ENCODE measurements at places on chromosomes 16 and 17.

DNA sequence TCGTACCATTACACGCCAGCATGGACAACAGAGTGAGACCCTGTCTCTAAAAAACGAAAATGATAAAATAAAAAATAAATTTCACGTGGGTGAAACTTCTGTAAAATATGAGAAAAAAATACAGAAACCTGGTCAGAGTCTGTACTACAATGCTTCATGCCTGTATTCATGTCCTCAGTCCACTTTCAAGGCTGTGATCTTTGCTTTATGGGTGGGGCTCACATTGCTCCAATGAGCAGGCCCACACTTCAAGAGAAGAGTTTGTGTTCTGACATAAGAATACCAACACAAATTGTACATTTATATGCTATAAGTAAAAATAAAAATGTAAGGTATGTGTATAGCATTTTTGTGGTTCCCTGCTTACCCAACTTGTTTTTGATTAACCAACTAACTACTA is 32.2 kb upstream of the ABCA3 start:
- no peak for DNase-seq

DNA sequence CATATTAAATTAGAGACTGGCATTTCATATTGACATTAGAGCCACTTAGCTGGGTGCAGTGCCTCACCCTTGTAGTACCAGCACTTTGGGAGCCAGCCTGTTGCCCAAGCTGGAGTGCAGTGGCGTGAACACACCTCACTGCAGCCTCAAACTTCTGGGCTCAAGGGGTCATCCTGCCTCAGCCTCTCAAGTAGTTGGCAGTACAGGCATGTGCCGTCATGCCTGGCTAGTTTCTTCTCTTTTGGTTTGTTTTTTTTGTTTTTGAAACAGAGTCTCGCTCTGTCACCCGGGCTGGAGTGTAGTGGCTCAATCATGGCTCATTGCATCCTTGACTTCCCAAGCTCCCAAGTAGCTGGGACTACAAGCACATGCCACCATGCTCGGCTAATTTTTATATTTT is 8.7 kb downstream of the PPM1E start:
- DNase-seq, result no peak

DNA sequence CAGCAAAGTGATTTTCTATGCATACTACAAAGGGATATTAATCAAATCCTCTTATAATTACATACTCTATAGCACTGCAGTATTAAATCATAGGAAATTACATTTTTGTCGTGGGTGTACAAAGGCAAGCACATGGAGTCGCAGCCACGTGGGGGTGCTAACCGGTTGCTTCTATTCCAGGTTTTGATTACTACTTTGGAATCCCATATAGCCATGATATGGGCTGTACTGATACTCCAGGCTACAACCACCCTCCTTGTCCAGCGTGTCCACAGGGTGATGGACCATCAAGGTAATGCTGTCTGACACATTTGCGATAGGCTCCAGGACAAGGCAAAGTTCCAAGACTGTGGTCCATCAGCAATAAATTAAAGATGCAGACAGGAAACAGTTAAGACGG is 60.1 kb downstream of the ARSG start:
- no peak for DNase-seq

GRCh38 chr17:38768417-38768816 is 15.9 kb downstream of the PSMB3 start:
- DNase-seq, result no peak

- no peak for DNase-seq
Measured at GRCh38 chr16:6926762-6927161, 405.9 kb upstream of the RBFOX1 start.

DNA sequence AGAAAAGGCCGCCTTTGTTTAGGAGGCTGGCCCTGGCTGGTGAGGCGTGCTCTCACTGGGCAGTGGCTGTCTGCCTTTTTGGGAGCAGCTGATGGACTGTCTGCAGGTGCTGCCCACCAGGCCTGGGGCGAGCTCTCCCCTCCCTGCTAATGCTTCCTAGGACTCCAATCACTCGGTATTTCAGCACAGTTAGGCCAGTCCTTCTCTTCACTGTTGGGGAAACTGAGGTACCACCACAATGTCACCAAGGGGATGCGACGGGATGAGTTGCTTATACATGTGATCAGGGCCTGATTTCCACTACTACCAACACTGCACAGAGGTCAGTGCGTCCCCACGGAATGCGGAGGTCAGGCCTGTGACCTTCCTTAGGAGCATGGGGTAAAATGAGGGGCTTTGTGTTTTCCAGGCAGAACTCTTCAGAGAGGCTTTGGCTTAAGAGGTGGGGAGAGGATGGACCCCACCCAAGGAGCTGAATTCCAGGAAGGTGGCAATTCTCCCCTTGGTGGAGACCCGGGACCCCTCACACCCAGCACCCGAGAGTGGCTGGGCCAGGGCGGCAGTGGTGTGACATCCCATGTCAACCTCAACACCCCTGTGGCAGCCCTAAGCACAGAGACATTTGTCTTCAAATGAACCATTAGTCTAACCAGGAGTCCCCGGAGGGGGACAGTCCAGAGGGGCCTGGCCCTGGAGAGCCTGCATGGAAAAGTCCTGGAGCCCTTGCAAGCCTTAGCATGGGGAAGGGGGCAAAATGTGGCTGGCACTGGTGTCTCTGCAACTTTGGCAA is 86.4 kb downstream of the N4BP1 start:
- no peak for DNase-seq

DNA sequence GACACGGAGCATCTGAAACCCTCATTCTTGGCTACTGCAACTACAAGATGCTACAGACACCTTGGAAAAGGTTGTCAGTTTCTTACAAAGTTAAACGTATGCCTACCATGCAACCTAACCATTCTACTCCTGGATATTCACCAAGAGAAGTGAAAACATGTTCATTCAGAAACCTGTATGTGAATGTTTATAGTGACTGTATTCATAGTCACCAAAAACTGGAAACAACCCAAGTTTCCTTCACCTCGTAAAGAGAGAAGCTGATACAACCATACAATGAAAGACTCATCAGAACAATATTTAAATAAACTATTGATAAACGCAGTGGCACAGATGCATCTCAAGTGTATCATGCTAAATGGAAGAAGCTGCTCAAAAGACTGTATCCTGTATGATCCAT is 55.4 kb upstream of the CHMP6 start:
- DNase-seq, result no peak

DNA sequence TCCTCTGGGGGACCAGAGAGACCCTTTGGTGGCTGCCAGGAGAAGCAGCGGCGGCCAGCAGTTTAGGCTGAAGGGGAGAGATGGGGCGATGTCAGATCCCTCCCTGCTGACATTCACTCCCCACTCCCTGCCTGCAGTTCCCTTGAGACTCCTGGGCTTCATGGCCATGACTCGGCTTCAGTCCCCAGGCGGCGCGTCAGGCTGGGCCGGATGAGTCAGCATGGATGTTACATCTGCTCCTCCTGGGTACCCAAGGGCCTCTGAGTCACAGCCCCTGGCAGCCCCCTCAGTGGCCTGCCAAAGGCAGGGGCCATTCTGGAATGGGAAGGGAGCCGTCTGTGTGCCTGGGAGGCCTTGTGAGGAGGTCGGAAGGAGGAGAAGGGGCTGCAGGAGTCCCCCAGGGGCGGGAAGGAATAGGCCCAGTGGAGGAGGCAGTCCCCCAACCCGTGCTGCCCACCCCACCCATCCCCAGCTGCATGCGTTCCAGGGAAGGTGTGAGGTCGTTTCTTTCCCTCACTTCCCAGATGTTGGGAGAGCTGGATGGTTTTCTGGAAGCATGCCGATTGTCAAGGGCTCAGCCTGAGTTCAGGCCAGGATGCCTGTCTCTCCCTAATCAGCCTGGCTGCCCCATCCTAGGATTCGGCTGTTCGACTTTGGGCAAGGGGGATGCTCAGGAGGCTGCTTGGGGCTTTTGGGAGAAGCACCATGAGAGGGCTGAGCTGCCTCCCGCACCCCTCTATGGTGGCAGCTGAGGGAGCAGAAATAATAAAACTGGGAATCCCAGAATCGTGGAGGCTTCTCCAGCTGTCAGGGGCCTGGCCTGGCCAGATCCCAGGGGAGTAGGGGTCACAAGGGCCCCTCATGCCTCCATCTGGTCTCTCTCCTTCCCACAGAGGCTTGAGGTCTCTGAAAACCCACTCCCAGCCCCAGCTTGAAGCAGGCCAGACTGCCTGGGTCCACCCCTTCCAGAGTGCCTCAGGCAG is 9.7 kb downstream of the RHBDL3 start:
- no peak for DNase-seq

Measured in activated CD8-positive, alpha-beta memory T cell treated with anti-CD3 and anti-CD28 coated beads for 48 hours (primary cell).